Sciatic nerve (tissue), 2 donors: ENCODE measurements at places on chromosomes 5 and 9.

DNA sequence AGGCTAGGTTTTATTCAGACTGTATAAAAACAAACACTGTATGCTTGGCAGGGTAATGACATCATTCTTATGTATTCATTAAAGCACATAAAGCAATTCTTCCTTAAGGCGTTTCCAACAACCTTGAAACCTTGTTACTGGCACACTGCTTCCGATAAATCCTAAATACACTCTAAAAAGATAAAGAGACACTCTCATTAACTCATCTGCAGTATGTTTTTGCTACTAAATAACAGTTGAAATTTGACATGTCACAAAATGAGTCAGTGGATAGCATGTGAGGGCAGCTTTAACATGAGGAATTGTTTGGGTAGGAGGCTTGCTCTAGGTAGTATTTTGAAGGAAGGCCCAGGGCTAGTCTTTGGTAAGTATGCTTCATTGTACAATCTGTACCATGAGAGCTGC, 13.7 kb downstream of the YIPF5 start:
- DNase-seq = no peak

- no peak for DNase-seq
These were observed 974.2 kb upstream of the CDH9 start for GRCh38 chr5:28012538-28012937.

DNA sequence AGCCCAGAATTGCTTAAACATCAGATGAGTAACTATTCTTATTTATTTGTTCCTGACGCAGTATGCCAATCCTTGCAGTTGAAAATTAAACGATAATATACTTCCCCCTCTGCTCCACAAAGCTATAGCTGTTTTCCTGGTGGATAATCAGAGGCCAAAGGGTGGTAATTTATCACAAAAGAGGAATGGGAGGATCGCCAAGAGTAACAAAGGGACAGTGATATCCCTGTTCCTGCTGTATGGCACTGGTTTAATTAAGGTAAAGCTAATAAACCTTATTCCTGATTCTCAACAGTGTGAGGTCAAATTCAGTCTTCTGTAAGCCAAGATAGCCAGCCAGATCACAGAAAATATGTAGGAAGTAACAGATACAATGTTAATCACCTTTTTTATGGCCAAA, 33.4 kb upstream of the PTGER4 start:
- no peak for DNase-seq

GRCh38 chr9:134592819-134593200, 48.8 kb upstream of the COL5A1 start:
- DNase-seq = no peak
